ENCODE measurements at places on chromosomes 12 and 14.

DNA sequence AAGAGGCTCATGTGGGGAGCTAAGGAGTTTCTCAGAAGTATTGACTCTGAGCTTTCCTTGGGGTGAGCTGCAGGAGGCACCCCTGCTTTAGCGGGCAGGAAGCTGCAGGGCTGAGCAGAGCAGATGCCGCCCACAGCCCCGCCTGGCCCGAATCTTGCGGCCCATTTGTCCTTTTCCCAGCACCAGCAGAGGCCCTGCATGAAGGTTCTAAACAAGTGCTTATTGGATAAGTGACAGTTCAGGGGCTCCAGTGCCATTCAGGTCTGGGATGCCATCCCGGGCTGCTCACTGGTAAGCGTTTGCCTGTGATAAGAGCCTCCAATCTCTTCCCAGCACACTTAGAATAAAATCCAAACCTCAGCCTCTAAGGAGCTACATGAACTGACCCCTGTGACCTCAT, 11.4 kb downstream of the RILPL1 start:
- DNase-seq = no peak

DNA sequence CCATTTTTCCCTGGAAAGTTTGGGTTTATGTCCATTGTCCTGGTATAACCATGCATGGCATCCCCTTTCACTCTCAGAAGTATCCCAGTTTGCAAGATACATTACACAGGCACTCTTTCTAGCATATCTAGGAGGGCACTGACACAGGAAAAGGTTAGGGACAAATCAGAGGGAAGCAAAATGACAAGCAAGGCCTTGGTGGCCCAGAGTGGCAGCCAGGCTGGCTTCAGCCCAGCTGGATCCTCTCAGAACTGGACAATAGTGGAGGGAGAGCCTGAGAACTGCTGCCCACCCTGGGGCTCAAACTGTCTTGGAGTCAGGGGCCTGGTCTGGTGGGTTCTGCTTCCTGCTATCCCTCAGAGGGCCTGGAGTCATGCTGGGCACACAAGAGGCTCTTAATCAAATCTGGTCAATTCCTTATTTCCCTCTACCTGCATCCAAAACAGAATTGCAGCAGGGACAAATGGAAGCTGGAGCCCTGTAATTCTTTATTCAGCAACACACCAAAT, 2.6 kb downstream of the VDR start:
- no peak for DNase-seq

GRCh38 chr14:90159688-90160087, 96.7 kb upstream of the PSMC1 start:
- DNase-seq = no peak

GRCh38 chr12:108604208-108604941, 6.5 kb upstream of the TMEM119 start:
- DNase-seq = no peak

GRCh38 chr12:13041224-13041623, 3.0 kb upstream of the FAM234B start:
- no peak for DNase-seq

- DNase-seq = no peak
These were observed 89.8 kb upstream of the DYRK2 start for GRCh38 chr12:67558775-67559174.

- no peak for DNase-seq
These were observed 12.3 kb upstream of the FBXO21 start for GRCh38 chr12:117202556-117202955.

DNA sequence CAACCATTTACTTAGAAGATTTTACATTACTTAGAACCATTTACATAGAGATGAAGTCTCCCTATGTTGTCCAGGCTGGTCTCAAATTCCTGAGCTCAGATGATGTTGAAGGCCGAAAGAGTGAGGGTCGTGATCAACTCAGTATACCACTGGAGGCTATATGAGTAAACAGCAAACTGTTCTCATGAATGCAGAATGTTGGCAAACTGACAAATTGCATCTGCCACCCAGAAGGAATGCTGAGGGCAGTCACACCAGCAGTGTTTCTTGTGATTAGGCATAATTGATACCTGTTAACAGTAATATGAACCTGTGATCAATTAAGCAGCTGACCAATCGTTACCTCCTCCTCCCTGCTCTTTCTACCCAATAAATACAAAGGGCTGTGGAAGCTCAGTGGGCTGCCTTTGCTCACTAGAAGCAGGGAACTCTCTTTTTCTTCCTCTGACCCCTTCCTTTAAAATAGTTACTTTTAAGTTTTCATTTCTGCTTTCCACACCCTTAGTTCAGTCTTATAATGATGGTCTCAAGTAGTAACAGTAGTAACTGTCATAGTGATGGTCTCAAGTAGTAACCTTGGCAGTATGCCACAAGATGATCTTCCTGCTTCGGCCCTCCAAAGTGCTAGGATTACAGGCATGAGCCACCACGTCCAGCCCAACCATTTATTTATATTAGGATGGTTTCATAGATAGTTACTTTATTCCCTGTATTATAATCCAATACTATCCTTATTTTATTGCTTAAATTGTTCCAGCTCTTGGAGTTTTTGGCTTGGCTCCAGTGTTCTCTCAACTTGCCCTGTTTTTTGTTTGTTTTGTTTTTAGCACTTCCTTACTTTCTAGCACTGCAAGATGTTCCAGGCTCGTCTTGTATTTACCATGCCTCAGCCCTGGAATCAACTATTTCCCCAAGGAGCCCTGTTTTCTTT, 25.8 kb downstream of the LIMA1 start:
- DNase-seq = no peak

DNA sequence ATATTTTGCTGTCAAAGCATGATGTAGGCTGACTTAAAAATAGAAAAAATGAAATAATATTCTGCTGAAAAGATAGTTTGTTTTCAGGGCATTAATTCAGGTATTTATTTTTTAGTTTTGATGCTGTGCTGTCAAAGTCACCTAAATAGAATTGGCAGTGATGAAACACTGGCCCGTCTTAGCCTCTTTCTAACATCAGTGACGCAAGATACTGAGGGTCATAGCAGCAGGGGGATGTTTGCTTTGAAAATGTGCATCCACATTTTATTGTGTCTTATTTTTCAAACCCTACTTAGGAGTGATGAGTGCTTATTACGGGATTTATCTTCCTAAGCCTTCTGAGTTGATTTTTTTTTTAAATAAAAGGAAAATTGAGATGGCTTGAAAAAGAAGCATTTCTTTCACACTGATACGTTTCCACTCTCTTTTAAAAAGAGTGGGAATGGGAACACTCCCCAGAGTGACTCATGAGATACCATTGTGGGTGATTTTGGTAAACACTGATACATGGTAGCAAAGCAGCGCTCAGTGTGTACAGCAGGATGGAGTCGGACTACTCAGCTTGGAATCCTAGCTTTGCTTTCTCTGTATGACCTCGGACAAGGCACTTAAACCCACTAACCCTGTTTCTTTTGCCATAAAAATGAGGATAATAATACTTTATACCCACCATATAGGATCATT, 290.8 kb downstream of the ERC1 start:
- no peak for DNase-seq

DNA sequence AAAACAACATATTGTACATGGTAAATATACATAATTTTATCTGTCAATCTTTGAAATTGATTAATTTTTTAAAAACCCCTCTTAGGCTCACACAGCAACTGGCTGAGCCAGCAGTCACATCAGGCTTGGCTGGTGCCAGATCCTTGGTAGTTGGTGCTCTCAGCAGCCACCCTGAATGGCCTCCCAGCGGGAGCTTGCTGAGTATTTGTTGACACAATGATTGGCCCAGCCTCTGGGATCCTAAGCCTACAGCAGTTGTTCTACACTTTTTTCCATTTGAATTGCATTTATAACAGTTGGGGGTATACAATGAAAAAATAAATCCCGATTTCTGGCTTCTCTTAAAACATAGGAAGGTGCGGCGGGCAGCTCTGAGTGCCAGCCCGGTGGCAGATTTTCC, 11.1 kb downstream of the PRKAB1 start:
- DNase-seq = peak; percentile 76

GRCh38 chr12:48349471-48349870, 1.2 kb downstream of the ZNF641 start:
- DNase-seq = no peak

DNA sequence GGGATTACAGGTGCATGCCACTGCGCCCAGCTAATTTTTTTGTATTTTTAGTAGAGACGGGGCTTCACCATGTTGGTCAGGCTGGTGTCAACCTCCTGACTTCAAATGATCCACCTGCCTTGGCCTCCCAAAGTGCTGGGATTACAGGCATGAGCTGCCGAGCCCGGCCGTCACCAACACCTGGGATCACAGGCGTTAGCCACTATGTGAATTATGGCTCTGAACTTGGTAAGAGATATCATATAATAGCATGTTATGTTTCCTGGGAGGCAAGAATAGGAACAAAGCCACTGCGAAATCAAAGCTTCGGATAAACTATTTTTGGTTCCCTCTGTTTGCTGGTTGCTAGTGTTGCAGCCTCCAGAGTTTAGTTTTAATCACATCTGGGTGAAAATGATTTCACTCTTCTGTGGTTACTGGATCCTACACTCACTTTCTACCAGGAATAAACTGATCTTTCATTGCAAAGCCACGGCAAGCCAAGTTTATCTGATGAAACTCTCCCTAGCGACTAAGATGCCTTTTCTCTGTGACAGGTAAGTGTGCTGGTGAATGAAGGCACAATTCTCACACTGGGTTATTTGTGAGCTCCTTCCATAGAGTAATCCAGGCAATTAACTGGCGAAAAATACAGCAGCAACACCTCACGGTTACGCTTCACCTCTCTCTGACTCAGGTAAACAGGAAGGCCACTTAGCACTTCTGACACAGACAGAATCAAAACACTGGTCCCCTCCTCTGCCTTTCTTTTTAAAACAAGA, 16.7 kb downstream of the SNRNP35 start:
- no peak for DNase-seq

GRCh38 chr14:105198588-105198987, 17.5 kb upstream of the NUDT14 start:
- DNase-seq = no peak

DNA sequence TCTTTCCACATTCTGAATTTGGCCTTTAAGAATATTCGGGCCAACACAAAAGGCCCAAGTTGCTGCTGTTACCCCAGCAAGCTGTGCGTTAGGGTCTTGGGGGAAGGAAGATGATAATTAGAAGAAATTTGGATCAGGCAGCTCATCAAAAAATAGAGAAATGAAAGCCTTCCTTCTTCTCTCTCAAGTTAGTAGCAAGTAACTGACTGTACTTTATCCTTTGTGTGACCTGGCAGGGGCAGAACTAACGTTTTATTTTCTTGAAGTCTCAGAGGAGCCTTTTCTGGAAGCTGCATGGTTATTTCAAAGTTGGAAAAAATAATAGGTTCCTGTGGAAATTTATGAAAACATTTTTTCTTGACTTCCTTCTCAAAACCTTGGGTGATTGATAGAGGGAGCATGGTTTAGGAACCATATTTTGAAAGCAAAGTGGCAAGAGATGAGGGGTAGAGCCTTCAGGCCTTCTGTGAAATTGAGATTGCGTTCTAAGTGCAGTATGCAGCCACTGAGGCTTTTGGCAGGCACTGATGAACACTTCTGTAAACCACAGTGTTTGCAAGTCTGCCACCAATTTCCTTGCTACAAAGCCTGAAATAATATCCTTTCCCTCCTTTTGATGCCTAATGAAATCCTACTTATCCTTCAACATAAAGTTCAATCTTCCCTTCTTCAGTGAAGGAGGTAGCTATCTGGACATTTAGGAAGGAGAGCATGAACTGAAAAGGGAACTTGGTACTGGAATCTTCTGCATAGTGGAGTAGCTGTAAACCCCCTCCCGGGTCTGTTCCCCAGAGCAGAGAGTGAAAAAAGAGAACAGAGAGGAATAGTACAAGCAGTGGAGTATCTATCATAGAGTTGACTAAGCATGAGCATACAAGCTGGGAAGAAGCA, 123.2 kb downstream of the FGD4 start:
- no peak for DNase-seq

DNA sequence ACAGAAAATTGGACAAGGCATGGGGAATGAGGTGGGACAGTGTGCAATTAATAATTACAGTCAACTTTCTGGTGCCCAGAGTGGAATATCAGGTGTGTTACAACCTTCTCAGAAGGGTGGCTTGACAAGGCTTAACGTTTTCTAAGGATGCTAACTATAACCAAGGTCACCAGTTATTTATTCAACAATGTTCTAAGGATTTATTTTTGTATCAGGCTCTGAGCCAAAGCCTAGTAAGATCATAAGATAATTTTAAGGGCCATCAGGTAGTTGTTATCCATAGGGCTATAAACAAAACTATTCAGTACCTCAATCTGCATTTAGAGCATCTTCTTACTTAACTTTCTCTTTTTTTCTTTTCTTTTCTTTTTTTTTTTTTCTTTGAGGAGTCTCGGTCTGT, 134.0 kb downstream of the TMTC1 start:
- no peak for DNase-seq

- peak; percentile 7 for DNase-seq
These were observed 153.6 kb downstream of the PTCSC3 start for GRCh38 chr14:36022765-36023410.

DNA sequence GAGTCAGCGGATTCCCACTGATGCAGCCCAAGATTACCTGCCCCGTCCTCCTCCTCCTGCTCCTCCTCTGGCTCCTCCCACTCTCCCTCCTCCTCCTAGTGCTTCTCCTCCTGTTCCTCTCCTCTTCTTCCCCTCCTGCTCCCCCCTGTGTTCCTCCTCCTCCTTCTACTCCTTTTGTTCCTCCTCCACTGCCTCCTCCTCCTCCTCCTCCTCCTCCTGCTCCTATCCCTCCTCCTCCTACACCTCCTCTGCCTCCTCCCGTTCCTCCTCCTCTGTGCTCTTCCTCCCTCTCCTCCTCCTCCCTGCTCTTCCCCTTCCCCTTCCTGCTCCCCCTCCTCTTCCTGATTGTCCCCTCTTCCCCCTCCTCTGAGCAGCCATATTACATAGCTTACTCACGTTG, 141.3 kb downstream of the CACNA1C start:
- no peak for DNase-seq

GRCh38 chr12:111745211-111745610, 21.5 kb upstream of the ALDH2 start:
- DNase-seq = no peak

- DNase-seq = no peak
These were observed 22.2 kb upstream of the ARID2 start for GRCh38 chr12:45707241-45707857.

DNA sequence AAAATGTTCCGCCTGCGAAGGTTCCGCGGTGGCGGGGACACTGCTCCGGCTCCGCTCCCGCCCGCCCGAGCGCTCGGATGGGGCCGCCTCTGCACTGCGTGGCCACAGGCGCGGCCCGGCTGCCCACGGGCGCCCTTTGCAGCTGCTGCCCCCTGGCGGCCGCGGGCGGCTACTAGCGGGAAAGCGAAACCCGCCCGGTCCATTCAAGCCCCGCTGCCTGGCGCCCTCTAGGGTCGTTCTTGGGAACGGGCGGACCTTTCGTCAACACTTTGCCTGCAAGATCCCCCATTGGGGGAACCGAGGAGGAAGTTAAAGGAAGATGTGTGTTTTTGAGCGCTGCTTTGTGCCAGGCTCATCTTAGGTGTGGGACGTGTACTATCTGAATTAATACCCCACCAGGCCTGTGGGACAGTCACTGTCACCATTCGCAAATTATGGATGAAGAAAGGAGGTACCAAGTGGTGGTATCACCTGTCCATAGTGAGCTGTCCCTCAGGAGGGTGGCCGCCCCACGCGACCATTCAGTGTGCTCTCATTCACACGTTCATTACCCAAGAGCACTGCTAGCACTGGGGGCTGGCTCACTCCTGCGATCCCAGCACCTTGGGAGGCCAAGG, 19.4 kb downstream of the GPR132 start:
- peak; percentile 37 for DNase-seq

Data from NCI-H1417 treated with DMSO at 0.1 percent for 48 hours (cell line).